Amniotic stem cell (primary cell): ENCODE measurements at places on chromosomes 3 and 15.

- no peak for DNase-seq
Observed at GRCh38 chr15:81301815-81302399, 22.0 kb downstream of the STARD5 start.

DNA sequence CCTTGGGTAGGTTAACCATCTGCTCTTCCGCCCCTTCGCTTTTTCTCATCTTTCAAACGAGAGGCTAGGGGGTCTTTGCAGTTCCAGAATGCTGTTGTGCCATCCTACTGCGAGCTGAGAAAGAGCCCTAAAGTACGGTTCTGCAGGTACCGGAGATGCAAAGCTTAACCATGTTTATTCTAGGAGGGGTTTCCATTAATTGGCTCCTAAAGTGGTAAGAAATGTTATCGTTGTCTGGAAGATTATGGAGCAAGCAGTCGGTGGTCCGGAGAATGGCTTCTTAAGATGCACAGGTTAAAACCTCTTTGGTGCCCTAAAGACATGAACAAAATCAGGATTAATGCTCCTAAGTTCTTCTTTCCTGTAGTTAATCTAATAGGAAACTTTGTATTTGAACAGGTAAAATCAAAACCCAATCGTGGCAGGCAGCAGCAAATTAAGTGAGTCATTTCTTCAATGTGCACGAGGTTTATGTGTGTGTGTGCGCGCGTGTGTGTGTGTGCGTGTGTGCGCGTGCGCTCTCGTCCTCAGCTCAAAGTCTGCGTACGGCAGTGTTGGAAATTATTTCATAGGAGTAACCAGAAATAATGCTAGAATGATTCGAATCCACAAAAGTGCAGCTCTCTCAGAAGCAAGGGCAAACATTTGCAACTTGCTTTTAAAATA is 772 bp downstream of the FAM81A start:
- DNase-seq, result no peak

DNA sequence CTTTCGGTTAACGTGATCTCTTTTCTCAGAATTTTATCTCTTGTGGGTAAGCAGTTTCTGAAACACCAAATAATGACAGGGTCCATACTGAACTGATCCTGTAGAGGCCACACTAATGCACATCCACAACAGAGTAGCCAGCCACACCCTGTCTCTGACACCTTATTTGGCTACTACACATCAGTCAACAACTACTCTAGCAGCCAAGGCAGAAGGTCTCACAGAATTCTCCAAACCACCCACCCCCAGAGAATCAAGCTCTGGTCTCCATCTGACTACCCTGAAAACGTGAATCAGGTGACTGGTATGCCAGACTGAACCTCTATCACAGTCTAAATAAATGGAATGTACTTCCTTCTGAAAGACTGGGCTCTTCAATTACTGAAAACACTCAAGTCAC is 38.0 kb downstream of the EDC3 start:
- DNase-seq, result no peak

DNA sequence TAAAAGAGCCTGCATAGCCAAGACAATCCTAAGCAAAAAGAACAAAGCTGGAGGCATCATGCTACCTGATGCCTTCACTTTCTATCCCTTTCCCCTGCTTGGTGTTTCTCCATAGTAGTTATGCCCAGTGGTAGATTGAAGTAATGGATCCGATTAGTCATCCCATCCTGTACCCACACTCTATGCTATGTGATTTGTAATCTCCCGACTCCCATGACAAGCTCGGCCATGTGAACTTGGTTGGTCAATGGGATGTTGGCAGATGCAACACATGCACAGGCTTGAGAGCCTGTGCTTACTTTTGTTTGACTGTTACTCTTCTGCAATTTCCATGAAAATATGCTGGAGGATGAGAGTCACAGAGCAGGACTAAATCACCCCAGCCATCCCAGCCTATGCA is 334.9 kb upstream of the DPH6 start:
- no peak for DNase-seq

DNA sequence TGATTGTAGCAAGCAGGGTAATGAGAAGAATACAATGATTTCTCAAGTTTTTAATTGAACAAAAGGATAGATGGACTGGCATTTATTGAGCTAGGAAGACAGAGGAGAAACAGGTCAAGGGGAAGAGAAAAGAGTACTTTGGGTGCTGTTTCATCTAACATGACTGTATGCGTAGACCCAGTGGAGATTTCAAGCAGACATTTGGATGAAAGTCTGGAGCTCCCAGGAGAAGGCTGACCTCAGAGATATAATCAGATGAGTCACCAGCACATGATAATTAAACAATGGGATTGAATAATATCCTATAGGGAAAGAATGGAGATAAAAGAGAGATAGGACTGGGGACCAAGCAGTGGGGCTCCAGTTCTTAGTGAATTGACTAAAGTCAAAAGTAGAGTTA is 194.9 kb downstream of the ARRDC4 start:
- DNase-seq, result no peak

DNA sequence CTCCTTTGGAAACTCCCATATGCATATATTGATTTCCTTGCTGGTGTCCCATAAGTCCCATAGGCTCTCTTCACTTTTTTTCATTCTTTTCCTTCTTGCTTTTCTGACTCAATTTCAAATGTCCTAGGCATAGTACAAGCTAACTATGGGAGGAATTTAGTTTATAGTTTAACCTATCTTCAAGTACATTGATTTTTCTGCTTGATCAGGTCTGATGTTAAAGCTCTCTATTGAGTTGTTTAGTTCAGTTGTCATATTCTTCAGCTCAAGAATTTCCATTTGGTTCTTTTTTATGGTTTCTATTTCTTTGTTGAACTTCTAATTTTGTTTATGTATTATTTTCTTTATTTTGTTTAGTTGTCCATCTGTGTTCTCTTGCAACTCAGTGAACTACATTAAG is 121.3 kb upstream of the MNS1 start:
- DNase-seq, result no peak

DNA sequence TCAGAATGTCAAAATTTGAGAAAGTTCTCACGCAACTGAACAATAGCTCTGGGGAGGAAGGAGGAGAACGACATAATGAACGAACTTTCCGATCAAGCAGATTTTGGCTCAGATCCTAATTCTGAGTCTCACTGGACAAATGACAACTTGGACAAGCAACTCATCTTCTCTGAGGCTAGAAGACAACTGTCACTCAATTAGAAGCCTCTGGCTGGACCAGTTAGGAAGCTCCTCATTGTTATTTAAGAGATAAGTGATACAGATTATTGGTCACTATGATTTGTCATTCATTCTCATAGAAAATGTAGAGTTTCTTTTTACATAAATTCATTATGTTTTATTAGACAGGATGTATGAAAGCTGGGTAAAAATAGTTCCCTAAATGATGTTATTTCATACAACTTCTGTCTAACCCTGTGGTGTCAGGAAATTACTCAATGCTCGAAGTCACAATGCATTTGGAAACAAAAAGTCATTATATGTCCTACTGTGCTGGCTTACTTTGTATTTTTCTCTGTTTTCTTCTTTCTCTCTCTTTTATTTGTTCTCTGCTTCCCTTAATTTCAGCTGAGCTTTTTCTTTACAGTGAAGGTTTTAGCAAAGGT is 11.0 kb upstream of the C3orf49 start:
- DNase-seq, result no peak

- no peak for DNase-seq
Observed at GRCh38 chr3:26484140-26484539, 138.4 kb upstream of the LRRC3B start.

DNA sequence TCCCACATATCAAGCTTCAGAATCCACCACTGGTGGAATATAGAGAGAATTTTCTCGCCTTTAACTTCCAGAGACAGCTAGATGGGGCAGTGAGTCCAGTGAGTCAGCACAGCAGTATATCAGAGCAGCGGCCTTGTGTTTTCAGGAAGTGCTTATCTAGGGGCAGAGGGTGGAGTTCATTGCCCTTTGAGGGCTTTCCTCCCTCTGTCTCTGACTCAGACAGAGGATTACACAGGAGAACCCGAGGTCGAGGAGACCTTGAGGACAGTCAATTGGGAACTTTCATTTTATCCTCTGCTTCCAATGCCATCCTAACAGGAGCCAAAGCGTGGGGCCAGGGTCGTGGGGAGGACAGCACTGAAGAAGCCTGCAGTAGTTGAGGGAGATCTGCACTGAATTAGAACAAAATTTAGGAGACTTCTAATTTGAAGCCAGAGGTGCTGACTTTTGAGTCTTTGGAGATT is 109.6 kb upstream of the UMPS start:
- DNase-seq, result no peak

DNA sequence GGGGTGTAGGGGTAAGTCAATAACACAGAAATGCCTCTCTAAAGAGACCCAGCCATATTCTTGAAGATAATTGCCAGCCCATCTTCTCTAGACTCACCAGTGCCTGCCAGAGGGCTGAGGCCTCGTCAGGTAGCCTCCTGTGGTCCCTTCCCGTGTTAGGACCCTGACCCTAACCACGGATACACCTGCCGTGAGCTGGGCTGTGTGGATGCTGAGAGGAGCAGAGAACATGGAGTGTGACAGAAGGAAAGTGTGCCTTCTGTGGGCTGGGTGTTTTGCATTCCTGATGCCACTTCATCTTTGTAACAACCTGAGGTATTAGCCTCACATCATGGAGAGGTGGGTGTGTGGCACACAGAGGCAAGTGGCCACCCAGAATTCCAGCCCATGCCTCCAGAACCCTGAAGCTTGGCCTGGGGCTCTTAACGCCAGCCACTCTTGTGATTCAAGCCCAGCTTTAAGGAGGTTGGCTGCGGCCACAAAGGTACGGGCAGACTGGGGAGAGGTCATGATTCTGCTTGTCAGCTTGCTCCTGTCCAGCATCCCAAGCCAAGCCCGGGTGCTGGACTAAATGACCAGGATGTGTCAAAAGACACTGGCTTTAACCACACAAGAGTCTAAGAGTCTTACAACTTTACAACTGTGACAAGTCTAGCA is 21.1 kb upstream of the ABTB1 start:
- DNase-seq, result no peak

DNA sequence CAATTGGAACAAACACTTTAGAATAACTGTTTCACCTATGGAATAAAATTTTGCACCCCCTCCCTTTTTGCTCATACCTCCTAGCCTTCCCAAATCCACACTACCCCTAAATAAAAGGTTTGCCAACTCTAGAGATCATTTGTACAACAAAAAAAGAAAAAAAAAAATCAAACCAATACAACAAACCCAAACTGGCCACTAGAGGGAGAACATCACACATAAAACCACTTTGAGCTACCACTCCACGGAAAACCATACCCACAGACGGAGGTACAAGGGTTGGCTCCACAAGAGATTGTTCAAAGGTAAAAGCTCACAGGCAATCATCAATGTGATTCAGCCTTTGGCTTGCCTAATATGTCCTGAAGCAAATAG is 47.6 kb downstream of the SETMAR start:
- DNase-seq, result peak; percentile 5

DNA sequence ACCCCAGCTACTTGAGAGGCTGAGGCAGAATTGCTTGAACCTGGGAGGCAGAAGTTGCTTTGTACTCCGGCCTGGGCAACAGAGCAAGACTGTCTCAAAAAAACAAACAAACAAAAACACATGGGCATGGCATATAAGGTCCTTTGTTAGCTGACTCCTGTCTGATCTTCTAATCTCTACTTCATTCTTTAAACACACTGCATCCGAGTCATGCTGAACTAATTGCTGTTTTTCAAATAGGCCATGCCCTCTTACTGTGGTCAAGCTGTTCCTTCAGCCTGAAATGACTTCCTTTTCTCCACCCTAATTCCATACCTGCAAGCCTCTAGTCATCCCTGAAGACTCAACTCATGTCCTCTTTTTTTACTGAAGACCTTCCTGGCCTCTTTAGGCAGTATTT is 22.3 kb upstream of the SLMAP start:
- no peak for DNase-seq

- DNase-seq, result no peak
Observed at GRCh38 chr3:159340877-159341500, 539.1 kb downstream of the MFSD1 start.

DNA sequence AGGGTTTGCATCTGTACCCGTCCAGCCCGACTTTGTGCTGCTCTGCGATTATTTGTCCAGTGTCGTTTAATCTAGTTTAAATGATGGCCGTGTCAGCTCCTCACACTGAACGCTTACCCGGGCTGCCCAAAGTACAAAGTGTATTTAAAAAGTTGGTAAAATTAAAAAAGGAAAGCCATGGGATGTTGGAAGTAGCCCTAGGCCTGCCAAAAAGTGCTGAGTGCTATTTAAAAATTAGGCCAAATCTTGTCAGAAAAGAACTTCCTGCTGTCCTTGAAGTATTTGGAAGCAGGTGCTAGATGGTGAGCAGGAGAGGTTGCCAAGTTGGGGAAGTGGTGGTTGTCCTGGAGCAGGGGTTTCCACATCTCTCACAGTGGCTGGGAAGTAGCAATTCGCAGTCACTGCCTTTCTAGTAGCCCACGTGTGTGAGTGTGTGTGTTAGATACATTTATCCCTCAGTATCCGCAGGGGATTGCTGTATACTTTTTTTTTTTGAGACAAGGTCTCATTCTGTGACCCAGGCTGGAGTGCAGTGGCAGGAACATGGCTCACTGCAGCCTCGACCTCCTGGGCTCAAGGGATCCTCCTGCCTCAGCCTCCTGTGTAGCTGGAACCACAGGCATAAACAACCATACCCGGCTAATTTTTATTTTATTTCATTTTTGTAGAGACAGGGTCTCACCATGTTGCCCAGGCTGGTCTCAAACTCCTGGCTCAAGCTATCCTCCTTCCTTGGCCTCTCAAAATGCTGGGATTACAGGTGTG is 664 bp downstream of the PPCDC start:
- no peak for DNase-seq

DNA sequence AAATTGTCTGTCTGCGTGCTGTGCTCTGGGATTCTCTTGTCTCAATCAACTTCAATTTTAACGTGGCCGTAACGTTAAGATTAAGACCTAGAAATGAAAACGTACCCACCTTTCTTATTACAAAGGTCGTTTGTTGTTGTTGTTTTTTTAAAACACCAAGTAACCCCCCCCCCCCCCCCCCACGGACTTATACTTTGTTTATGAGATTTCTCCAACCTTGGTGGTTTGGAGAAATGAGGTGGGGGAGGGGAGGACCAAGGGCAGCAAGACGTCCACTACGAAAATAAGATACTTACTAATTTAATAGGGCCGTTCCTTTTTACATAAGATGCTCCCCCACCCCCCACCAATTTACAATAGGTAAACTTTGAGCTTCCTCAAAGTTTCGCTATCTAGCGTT is 244.4 kb upstream of the TOPAZ1 start:
- no peak for DNase-seq

DNA sequence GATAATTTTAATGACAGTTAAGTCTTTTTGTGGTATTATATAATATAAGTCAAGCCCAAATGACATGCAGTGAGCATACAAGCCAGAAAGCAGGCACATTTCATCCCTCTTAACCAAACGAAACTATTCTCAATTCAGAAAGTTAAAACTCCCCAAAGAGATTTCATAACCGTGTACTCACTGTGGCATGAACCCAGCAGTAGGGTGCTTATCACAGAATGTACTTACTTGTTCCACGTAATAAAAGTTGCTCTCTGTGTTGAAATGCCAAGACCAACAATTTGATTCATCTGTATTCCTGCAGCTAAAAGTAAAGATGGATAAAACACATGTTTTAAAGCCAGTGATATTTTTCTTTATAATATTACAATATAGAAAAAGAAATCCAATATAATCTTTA is 12.1 kb downstream of the GK5 start:
- DNase-seq, result no peak

- DNase-seq, result no peak
Observed at GRCh38 chr3:138205527-138205926, 18.4 kb downstream of the ARMC8 start.
